ENCODE measurements at places on chromosomes 6 and 20.

DNA sequence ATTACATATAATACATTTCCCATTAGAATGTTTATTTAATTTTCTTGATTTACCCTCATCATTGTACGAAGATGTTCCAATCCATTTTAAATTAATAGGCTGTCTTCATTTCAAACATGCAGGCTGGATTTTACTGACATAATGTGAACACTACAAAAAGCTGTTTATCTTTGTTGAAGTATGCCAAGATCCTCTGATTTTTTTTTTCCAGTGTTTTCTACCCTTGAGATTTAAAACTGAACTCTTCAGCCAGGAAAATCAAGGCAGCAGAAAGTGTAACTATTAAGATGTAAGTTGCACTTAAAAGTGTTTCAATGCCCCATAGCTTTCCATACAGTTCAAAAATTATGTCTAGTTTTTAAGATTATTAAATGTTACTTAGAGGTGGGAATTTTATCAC is 43.5 kb downstream of the PRKN start:
- no peak for DNase-seq

DNA sequence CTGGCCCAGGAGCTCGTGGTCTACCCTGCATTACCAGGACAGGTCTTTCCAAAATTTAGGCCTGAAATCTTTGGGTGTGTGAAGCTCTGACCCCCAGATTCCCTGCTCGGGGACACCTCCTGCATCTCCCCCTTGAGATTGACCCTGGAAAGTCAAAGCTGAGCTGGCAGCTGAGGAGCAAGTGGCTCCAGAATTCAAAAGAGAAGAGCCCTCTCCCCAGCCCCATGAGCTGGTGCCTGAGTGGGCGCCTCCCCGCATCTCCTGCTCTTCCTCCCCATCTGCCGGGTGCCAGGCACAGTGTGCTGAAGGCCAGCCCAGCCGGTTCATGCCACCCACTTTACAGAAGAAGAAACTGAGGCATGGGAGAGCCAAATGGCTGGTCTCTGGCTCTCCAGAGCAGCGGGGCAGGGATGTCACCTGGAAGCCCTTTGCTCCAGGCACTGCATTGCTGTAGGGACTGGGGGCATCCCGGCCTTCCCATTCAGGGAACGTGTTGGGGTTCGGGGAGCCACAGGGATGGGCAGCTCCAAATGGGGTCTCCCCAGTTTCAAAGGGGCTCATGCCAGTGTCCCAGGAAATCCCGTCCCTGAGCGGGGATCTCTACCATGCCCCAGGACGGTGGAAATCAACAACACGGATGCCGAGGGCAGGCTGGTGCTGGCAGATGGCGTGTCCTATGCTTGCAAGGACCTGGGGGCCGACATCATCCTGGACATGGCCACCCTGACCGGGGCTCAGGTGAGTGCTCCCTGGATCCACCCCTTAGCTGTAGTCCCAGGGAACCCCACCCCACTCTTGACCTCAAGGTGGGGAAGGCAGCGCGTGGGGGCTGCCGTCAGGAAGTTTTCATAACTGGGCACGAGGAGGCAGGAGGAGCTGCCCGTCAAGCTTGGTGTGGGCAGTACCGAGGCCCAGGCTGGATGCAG is 20.5 kb downstream of the NPEPL1 start:
- DNase-seq: peak; percentile 5

GRCh38 chr20:2005359-2005758 is 11.5 kb upstream of the PDYN start:
- DNase-seq: no peak

DNA sequence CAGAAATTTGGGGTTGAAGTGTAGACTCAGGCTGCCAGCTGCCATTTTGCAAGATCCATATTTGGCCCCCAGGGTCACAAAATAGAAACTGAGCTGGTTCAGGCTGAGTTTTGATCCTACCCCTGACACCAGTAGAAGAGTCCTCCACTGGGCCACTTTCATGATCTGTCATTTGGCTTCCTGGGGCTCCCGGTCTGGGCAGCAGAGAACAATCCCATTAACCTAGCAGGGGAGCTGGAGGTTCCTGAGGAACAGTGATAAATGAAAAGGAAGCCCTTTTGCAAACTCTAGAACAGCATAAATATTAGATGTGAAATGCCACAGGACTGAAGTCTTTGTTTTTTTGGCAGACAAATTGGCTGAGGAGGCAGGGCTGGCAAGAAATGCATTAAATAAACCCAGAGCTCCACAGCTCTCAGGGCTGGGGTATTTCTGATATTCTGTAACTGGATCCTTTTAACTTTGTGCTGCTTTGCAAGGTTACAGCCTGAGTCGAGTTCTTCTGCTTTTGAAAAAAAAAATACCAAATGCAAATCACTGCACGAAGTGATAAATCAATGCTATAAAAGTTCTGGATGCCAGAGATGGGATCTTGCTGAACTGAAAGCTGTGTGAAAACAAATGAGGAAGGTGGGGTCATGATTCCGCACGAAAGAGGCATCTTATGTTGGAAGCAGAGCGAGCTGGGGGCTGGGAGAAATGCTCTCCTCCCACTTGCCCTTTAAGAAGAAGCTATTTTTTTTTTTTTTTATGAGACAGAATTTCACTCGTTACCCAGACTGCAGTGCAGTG is 64.4 kb downstream of the SULF2 start:
- DNase-seq: no peak

DNA sequence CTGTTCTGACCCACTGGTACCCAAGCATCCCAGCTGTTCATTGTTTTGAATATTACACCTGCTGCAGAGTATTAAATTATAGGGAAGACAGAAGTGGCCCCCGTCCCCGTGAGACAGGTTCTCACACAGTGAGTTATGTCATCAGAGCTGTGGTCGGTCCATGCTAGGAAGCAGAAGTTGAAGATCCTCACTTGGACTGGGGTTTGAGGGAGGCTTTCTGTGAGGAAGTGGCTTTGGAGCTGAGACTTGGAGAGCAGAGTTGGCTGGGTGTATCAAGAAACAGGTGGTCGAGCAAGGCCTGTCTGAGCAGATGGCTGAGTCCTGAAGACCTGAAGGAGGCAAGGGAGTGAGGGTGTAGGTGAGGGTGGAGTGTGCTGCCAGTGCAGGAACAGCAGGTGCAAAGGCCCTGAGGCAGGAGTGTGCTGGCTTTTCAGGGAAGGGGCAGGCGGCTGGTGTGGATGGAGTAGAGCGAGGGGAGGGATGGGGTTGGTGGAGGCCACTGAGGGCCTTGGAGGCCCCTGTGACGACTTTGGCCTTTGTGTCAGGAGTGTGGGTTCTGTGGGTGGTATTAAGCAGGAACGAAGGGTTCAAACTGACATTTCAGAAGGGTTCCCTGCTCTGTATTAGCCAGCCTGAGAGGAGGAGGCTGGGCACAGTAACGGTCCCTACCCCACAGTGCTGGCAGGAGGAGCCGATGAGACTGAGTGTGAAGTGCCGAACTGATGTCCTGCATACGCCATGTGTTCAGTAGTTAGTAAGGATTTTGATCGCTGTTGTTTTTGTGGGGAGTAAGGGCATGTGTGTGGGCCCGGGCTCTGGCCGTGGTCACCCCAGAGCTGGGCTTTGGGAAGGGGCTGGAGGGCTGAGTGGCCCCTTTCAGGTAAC is 11.8 kb downstream of the SRC start:
- DNase-seq: no peak

DNA sequence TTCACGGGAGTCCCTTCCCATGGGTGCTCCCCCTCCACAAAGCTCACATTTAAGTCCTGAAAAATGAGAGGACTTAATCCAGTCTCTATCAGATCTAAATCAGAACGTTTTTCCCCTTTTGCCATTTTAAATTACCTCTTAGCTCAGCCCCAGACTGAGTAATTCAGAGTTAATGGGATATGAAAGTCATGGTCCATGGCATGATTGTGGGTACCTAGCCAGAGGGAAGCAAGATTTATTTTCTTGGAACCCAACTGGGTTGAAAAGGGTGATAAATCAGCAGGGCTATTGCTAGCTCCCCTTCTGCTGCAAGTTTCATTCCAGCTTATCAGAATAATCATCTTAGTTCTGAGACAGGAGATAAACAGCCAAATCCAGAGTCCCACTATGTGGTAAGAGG is 320.2 kb upstream of the CHD6 start:
- DNase-seq: no peak

DNA sequence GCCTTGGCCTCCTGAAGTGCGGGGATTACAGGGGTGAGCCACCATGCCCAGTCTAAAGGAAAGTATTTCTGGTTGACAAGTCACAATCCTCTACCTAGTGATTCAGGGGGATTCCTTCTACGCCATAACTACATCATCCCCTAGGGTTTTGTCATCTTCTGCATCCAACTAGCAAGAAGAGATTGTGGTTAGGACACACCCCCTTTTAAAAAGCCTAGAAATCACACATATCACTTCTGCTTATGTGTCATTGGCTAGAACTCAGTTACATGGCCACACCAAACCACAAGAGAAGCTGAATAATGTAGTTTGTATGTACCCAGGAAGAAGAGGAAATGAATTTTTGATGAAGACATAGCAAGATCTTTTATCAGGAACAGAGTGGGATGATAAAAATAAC is 14.7 kb upstream of the CHD6 start:
- no peak for DNase-seq

GRCh38 chr6:51411496-51412125 is 592.9 kb downstream of the TFAP2B start:
- DNase-seq: no peak

DNA sequence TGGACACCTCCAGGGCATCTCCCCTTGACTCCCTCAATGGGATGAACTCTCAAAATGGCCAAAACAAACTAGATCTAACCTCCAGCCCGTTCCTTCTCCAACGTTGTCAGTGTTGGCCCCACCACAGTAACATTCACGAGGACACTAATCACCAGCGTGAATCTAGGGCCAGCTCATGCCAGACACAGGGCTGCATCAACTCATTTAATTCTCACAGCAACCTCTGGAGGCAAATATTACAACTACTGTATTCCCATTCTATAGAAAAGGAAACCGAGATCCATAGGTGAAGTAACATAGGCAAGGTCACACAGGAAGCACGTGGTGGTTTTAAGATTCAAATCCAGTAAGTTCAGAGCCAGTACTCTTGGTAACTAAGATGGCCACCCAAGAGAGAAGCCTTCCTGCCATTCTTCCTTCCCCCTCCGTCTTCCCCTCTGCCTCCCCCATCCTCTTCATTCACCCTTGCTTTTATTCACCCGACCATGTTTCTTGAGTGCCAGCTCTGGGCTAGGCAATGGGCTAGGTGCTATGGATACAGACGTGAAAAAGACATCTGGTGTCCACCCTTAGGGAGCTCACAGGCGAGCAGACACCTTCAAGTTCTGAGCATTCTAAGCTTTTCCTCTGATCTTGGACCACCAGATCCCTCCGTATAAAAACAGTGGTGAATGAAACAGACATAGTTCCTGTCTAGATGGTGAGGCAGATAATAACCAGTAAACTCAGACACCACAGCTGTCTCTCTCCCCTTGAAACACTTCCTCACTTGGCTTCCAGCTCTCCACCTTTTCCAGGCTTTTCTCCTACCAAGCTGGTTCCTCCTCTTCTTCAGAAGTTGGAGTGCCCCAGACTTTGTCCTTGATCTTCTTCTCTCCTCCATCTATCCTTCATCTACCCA is 9.6 kb downstream of the CCM2L start:
- DNase-seq: no peak

DNA sequence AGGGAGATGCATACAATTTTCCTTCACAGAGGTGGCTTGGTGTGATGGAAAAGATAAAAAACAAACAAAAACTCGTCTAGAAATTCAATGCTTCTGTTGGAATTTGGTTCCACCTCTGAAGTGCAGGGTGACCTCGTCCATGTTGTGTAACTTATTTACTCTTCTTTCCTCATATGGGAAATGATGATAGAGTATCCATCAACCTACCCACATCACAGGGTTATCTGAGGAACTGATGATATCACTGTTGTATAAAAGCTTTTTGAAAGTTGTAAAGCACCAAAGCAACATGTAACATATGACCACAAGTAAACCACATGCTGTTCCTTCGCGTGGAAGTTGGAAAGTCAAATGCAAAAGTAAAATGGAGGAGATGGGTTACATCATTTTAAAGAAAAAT is 212.0 kb upstream of the SGK1 start:
- DNase-seq: no peak

DNA sequence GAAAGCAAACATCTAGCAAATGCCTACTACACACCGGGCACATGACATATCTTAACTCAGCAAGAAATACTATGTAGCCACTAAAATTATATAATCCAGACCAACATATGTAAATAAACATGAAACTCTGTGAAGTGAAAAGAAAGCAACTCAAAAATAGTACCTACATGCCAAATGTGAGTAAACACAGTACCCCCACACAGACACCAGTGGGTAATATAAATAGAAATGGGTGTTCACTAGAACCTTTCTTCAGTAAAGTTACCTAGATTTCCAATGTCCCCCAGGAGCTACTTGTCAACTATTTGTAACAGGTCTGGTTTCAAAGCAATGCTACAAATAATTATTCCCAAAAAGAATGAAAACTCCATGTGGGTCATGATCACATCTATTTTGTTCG is 25.5 kb downstream of the TRERF1 start:
- DNase-seq: no peak

DNA sequence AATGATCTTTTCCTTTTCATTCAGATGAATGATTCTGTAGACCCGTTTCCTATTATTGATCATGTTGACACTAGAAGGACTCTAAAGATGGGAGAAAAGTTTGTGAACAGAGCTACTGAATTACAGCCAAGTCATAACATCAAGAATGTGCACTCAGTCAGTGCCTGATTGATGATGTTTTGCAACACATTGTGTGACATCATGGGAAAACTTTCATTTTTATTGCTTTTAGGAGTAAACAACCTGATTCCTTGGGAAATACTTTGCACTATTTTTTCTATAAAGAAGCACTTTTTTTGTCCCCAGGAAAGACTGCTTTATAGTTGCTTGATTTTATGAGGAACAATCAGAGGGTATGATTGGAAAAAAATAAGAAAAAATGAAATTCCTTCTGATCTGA is 383.8 kb upstream of the JAG1 start:
- no peak for DNase-seq

GRCh38 chr20:2653556-2654383 is 1.3 kb downstream of the NOP56 start:
- no peak for DNase-seq

GRCh38 chr6:149483334-149483725 is 1.5 kb downstream of the ZC3H12D start:
- no peak for DNase-seq

- DNase-seq: no peak
Observed at GRCh38 chr6:150600010-150600300, 270 bp downstream of the PLEKHG1 start.

DNA sequence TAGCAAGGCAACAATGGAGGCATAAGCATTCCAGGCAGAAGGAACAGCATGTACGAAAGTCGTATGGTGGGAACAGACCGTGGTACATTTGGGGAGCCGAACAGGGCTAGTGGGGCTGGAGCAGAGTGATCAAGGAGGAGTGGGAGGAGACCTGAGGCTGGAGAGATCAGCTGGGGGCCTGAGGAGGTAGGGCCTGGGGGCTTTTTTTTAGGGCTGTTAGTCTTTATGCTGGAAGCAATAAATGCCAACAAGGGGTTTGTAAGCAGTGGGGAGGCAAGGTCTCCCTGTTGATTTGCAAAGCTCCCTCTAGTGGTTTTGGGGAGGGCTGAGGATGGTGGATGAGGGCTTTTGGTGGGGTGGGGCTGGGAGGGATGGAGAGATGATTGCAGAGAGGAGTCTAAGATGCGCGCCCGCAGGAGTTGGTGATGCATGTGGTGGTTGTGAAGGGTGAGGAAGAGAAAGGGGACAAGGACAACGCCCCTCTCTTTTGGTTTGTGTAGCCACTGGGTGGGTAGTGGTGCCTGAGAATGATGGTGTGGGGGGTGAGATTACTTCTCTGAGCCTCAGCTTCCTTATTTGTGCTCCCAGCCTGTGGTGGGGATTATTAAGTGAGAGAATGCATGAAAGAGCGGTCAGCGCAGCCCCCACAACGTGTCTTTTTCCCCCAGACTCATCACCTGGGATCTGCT is 74.1 kb upstream of the TOX2 start:
- peak; percentile 13 for DNase-seq

Measured in transverse colon (tissue), 4 donors.